ENCODE measurements at places on chromosomes 3 and 15. TPM values are rescaled to one million over a fixed set of nuclear protein-coding genes. Genes with fewer than 3 reads are reported as not detected.

The ACAN gene
- total RNA-seq = 0.04 TPM

DNA sequence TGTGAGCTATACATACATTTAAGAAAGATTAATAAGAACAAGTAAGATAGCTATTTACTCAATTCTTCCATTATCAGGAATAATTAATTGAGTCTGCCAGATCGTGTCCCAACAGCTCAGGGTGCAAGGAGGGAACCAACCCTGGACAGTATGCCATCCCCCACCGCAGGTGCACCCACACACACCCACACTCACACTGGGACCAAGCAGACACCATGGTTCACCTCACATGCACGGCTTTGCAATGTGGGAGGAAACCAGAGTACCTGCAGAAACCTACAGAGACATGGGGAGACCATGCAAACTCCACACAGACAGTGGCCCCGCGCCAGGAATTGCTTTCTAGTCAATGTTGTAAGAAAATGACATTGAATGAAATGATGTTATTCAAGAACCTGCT, 20.0 kb upstream of the TJP1 start:
- no peak for ATAC-seq

The ACTRT3 gene
- 5.1 TPM for total RNA-seq

- ATAC-seq = peak; percentile 37
These were observed 138.9 kb downstream of the TMCO5A start for GRCh38 chr15:38073178-38073946.

DNA sequence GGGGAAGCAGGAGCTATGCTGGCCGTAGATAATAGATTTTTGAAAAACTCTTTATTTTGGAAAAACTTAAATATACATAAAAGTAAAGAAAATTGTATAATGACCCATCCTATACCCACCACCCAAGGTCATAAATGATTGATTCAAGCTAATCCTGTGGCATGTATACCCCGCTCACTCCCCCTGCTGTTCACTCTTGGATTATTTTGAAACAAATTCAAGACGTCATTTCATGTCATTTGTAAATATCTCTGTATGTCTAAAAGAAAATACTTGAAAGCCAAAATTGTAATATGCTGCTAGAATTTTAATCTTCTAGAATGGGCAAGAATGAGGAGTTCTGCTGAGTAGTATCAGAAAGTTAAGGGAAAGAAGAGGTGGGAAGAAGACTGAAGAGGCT, 241.7 kb downstream of the FEZF2 start:
- peak; percentile 7 for ATAC-seq

- peak; percentile 41 for ATAC-seq
These were observed 295.5 kb downstream of the PLOD2 start for GRCh38 chr3:145865399-145866018.

- ATAC-seq = no peak
These were observed 16.8 kb upstream of the CHD2 start for GRCh38 chr15:92883163-92883875.

DNA sequence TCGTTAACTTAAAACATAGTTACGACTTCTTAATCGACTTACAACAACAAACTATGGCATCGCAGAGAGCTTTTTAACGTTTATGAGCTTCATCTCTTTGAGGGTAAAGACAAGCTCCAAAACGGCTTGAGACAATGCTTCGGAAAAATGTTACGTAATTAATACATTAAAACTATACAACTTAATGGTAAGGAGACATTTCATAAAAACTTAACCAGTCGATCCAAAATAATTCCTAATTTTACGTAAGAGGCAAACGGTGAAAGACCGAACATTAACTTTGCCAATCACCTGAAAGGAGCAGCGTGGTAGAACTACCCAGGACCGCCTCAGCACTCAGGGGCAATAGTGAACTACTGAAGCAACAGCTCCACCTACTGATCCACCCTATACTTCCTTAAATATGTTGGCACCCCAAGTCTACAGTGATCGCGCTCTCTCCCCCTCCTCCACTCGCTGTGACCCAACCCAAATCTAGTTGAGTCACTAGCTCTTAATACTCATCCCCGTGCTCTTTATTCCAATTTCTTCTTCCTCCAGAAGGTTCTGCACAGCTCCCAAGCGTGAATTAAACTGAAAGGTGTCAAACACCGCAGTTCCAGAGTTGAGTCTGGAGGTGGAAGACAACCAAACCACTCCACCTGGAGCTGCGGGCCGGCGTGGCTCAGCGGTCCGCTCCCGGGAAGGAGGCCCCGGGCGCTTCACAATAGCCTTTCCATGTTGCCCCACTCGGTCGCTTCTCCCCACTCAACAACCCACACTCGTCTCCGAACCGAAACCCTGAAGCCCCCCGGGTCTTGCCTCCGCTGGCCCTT, 901 bp downstream of the NAA50 start:
- ATAC-seq = peak; percentile 54

The ITGA11 gene
- total RNA-seq = 5.0 TPM

The BUB1B gene
- 0.81 TPM for total RNA-seq

The GOLGA6D gene
- not detected for total RNA-seq

DNA sequence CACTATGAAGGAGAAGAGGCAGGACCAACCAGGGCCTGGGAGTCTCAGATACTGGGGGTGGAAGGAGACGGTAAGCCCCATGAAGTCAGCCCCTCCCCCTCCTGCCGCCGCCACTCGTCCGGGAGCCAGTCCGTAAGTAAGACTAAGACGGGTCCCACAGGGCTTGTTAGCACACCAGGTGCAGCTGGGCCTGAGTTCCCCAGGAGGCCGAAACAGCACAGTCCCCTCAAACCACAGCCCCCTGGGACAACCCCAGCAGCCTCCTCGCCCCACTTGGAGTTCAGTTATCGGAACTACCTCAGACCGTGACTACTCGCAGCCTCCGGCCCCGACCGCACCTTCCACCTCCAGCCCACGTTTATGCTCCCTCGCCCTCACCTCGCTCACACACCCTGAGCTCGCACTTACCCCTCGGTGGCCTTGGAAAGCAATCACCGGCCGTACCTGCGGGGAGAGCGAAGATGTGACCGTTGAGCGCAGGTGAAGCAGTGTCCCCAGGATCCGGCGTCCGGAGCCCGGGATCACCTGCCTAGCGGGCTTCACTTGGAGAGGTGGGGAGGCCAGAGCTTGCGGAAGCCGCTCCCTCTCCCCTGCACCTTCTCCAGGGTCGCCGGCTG, 557 bp downstream of the ELL3 start:
- ATAC-seq = no peak

DNA sequence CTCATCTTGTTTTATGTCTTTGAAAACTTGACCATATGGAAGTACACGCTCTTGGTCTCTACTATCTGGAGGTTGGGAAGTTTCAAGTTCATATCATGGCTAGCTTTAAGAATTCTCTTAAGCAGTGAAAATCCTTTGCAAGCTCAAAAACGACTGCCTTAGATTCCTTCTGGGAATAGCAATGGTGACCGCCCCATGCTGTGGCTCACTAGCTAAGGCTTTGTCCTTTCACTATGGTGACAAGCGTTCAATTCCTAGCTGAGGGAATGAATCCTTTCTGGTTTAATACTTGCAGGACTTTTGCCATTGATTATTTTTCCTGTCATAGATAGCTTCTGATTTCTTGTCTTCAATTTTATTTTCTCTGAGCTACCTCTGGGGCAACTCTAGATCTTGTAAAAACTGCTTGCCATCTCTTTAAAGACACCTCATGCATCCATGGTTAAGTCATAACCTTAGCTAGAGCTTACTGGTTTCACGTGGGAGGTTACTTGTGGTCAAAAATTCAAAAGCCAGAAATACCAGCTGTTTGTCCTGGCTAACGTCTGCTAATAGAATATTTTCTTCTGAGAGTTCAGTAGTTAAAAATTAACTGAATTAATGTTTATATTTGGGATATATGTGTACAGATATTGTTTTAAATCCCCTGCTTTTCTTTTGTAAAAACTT, 673.4 kb upstream of the CBLB start:
- ATAC-seq = no peak

GRCh38 chr15:95300958-95301357, 1029.5 kb upstream of the NR2F2 start:
- no peak for ATAC-seq

The ALCAM gene
- total RNA-seq = 62.0 TPM

The GOLGA8G gene
- 0.66 TPM for total RNA-seq

- ATAC-seq = no peak
These were observed 215.9 kb upstream of the TPRG1 start for GRCh38 chr3:188955919-188956318.

The PDZRN3 gene
- total RNA-seq = 227 TPM

- no peak for ATAC-seq
These were observed 6.6 kb upstream of the SOX2 start for GRCh38 chr3:181705086-181705480.

The PPP1R2 gene
- total RNA-seq = 69.9 TPM

DNA sequence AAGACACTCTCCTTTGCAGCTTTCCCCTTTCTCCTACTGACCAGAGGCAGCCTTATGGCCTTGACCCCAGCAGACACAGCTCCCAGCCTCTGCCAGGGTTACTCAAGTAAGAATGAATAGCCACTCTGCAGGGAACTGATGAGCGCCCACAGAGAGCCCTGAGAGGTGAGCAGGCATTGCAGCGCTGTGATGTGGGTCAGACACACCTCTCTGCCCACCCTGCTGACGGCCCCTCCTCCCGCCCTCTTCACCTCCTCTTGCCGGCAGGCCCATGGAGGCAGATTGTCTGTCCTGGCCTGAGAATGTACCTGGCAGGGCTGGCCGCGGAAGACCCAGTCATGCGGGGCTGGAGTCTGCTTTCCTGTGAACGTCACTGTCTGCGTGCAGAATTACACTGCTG, 512.6 kb upstream of the PPP2R3A start:
- no peak for ATAC-seq

- ATAC-seq = no peak
These were observed 6.3 kb downstream of the BNC1 start for GRCh38 chr15:83278191-83278590.

The USP50 gene
- total RNA-seq = not detected

- ATAC-seq = no peak
These were observed 34.3 kb upstream of the PARP14 start for GRCh38 chr3:122646146-122646988.

- ATAC-seq = no peak
These were observed 39.0 kb upstream of the CBLB start for GRCh38 chr3:105907777-105908176.

The EPHA3 gene
- total RNA-seq = 17.9 TPM

GRCh38 chr15:73881579-73882320, 8.4 kb downstream of the TBC1D21 start:
- ATAC-seq = no peak

The SMC4 gene
- total RNA-seq = 28.4 TPM

- no peak for ATAC-seq
These were observed 8.7 kb upstream of the PRR23E start for GRCh38 chr3:127183931-127184869.

GRCh38 chr3:146187334-146187950, 26.5 kb upstream of the PLOD2 start:
- no peak for ATAC-seq

The STRA6 gene
- total RNA-seq = not detected

The HYAL2 gene
- 37.2 TPM for total RNA-seq

GRCh38 chr3:83438188-83438587, 1520.6 kb upstream of the CADM2 start:
- ATAC-seq = no peak

The C3orf18 gene
- 9.7 TPM for total RNA-seq

The SERPINI2 gene
- total RNA-seq = 0.94 TPM

DNA sequence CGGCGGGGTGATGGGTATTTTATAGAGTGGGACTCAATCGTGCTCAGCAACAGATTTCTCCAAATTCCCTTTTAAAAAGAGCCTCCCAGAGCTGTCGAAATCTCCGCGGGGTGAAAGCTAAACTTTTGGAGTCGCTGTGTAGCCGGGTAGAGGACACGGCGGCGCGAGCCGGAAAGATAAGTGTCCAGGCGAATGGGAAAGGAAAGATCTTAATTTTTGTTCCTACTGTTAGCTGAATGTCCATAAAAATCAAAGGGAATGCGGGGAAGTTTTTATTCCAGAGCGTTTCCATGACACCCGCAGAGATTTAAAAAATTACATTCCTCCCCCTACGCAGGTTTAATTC, 9.1 kb downstream of the EOMES start:
- ATAC-seq = peak; percentile 7

The MESD gene
- total RNA-seq = 16.2 TPM

DNA sequence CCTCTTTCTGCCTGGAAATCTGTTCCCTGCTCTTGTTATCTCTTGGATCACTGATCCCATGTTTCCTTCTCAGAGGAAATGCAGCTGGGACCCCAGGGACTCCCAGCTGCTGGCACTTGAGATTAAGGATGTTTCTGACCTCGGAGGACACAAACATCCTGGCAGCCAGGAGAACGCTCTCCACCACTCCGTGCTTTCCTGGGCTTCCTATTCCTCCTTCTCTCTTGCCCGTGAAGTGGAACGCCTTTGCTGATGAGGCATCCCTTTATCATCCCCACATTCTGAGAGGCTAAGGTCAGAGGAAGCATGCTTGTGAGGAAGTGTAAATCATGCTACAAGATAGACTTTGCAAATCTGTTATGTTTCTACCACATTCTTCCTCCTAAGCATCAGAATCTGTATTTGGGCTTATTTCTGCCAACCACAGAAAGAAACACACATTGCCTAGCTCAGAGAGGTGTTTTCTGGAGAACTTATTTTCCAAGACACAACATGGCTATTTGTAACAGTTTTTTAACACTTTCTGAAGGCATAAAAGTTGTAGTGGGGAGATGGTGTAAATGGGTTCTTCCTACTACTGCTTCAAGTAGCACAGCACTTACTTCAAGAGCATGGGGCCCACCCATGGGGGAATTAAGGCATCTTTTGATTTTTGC, 25.6 kb upstream of the LDHAL6B start:
- ATAC-seq = no peak

GRCh38 chr3:49940667-49941249, 808 bp downstream of the RBM6 start:
- no peak for ATAC-seq

The LIPH gene
- total RNA-seq = 0.31 TPM

DNA sequence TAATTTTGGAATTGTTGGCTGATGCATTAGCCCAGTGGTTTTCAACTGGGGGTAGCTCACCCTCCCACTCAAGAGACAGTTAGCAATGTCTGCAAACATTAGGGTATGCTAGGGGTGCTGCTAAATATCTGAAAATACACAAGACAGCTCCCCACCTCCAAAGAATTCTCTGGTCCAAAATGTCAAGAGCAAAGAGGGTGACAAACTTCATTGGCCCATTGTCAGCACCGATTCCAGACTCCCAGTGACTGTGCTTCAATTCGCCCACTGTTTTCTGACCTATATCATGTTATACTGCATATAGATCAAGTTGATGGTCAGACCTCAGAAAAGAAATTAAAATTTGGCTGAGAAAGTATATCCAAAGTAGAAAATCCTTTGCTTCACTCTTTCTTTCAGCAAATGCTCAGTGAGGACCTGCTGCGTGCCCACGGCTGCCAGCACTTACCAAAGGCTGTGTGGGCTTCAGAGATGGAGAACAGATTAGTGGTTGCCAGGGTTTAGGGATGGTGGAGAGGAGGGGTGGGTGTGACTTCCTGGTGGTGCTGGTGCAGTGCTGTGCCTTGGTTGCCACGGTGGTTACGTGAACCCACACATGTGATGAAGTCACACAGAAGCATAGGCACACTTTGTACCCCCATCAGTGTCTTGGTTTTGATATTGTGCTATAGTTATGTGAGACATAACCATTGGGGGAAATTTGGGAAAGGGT, 204.0 kb downstream of the PLCL2 start:
- peak; percentile 31 for ATAC-seq

GRCh38 chr3:39184081-39184967, 8.1 kb downstream of the XIRP1 start:
- ATAC-seq = no peak

The GATA2 gene
- 6.9 TPM for total RNA-seq
